ENCODE measurements at places on chromosomes 2 and 18.

- DNase-seq = no peak
These were observed 49.5 kb upstream of the DTNA start for GRCh38 chr18:34660572-34660971.

- no peak for DNase-seq
These were observed 20.2 kb downstream of the RNMT start for GRCh38 chr18:13746633-13747032.

- DNase-seq = no peak
These were observed 42.8 kb upstream of the OTOS start for GRCh38 chr2:240183006-240183874.

GRCh38 chr2:11008773-11009172 lies 97.0 kb downstream of the KCNF1 start:
- DNase-seq = no peak

- DNase-seq = no peak
These were observed 187.8 kb downstream of the TSN start for GRCh38 chr2:121943285-121943684.

DNA sequence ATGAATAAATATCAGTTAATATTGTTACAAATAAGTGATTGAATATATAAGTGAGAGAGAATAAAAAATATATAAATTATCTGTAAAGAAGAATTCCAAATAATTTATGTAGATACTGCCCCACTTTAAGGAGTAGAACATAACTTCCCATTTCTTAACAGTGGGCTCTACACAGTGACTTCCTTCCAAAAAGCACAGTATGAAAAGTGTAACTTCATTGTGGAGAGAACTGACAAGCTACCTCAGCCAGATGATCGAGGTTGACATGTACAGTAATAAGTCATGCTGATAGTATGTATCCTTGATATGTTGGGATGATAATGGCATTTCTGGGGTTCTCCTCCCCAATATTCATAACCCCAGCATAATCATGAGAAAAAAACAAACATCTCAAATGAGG lies 191.9 kb upstream of the FN1 start:
- no peak for DNase-seq

GRCh38 chr2:38130876-38131275 lies 54.9 kb upstream of the CYP1B1 start:
- DNase-seq = no peak

Data from epithelial cell of esophagus (primary cell).